Stimulated activated CD4-positive, alpha-beta T cell treated with anti-CD3 and anti-CD28 coated beads, Interleukin-12 subunit alpha, Interleukin-12 subunit beta, amount 100 ng/mL, for 4 hours (primary cell): ENCODE measurements at places on chromosomes 3 and 15.

- no peak for DNase-seq
Observed at GRCh38 chr15:73910522-73911303, 15.5 kb upstream of the LOXL1 start.

GRCh38 chr15:64892847-64893403 is 18.8 kb upstream of the ANKDD1A start:
- DNase-seq: peak; percentile 28

DNA sequence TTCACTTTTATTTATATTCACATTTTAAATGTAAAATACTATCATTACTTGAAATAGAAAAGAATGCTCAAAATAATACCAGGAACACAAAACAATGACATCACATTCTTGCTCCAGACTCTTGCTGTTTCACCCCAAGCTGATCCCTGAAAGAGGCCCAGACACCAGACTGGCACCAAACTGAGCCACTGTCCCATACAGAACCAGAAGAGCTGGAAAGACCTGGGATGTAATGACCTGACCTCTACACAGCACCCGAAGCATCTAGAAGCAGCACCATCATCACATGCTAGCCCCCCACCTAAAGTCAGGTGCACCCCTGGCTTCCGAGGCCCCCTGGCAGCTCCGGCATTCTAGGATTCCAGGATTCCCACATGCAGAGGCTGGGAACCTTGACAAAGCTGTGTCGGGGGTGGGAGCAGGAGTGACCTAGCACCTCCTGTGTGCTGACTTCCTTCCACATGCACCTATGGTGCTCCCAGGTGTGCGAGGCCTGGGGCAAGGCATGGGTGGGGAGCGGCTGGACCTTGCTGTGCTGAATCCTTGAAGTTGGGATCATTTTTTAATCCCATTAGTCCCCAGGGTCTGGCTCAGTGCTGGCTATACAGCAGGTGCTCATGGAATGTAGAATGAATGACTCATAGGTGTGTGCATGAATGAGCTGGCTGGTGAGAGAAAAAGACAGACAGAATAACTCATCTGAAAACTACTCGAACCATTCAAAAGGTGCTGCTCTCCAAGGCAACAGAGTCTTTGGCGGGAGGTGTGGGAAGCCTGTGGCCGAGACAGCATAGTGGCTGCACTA is 144.7 kb upstream of the IQSEC1 start:
- no peak for DNase-seq

DNA sequence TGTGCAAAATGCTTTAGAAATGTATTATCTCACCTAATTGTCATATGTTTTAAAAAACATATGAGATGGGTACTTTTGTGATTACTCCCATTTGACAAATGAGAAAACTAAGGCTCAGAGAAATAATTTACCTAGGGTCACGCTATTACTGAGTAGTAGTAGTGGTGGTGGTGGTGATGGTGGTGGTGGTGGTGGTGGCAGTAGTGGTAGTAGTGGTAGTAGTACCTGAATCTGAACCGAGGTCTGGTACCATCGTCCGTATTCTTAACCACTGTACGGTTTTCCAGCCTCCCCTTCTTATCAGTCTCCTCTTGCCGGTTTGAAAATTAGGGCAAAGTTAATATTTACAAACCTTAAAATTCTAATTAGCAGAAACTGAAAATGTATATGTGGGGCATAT is 102.4 kb downstream of the KLHL25 start:
- DNase-seq: no peak

DNA sequence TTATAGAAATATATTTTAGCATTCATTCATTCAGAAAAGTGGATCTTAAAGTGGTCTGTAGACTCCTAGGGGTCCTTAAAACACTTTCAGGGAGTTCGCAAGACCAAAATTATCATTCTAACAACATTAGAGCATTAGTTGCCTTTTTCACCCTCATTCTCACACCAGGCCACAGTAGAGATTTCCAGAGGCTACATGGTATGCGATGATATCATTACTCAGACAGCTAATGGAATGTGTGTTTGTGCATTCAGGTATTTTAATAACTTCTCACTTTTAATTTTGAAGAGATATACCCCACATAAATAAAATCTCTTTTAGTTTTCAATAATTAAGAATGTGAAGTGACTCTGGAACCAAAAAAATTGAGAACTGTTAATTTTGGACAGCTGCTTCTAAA is 206.9 kb downstream of the NSUN3 start:
- no peak for DNase-seq

- no peak for DNase-seq
Observed at GRCh38 chr3:198043119-198043518, 83.1 kb downstream of the LMLN start.

- no peak for DNase-seq
Observed at GRCh38 chr3:79521221-79521848, 246.5 kb downstream of the ROBO1 start.

DNA sequence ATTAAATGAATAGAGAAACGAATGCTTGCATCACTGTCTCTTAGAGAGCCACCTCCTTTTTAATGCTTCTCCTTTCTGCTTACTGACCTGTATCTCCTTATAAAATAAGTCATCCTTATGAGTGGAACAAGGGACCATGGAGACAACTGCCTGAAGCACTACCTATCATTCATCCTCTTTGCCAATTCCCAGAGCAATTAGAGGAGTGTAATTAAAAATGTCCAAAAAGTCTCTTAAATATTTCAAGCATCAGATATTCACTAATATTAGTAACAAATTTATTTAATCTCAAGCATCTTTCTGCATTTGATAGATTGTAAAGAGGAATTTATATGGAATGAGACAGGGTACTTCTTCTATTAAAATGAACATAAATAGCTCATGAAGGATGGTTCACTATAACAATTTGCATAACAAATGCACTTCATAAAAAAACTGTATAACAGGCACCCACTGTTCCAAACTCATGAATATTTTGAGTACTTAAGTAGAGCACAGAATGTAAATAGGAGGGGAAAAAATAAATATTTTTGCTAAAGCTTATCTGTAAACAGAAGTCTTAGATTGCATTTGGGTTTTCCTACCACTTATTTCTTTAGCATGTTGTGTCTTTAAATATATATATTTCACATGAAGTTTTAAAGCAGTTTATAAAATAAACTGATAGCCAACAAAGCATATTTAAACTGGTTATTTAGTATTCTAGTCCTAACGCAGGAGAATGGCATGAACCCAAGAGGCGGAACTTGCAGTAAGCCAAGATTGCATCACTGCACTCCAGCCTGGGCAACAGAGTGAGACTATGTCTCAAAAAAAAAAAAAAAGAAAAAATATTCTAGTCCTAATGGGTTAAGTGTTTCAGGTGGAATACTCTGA is 269.3 kb downstream of the TBL1XR1 start:
- no peak for DNase-seq

DNA sequence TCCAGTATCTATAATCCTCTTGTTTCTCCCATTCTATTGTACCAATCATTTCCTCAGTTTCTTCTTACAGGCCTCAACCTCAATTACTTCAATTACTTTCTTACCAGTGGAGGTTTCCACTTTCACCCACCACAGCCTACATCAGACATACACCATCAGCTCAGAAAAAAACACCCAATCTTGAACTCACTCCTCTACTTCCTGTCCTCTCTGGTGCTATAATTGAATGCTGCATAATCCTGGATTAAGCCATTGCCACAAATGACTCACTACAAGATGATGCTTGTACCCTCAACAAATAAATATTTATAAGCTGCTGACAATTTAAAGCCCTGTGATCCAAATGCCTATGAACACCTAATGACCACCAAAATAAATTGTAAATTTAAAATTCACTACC is 18.5 kb downstream of the RYK start:
- no peak for DNase-seq

GRCh38 chr3:14363991-14364390 is 38.4 kb upstream of the SLC6A6 start:
- no peak for DNase-seq

DNA sequence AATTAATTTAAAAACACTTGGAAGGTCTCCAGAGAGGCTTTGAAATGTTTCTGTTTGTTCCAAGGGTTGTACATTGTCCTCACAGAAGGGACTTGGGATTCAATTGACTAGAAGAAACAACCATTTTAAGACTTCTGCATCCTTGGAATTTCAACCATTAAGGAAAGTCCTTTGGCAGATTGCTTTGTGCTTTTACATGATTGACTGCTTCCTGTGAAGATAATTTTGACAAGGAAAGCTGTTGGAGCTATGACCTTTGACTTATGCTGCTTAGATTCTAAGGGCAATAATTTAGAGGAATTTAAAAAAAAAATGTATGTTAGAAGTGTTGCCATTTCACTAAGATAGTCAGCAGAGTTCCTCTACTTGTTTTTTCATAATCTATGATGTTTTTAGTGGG is 483.9 kb upstream of the TBL1XR1 start:
- DNase-seq: no peak

DNA sequence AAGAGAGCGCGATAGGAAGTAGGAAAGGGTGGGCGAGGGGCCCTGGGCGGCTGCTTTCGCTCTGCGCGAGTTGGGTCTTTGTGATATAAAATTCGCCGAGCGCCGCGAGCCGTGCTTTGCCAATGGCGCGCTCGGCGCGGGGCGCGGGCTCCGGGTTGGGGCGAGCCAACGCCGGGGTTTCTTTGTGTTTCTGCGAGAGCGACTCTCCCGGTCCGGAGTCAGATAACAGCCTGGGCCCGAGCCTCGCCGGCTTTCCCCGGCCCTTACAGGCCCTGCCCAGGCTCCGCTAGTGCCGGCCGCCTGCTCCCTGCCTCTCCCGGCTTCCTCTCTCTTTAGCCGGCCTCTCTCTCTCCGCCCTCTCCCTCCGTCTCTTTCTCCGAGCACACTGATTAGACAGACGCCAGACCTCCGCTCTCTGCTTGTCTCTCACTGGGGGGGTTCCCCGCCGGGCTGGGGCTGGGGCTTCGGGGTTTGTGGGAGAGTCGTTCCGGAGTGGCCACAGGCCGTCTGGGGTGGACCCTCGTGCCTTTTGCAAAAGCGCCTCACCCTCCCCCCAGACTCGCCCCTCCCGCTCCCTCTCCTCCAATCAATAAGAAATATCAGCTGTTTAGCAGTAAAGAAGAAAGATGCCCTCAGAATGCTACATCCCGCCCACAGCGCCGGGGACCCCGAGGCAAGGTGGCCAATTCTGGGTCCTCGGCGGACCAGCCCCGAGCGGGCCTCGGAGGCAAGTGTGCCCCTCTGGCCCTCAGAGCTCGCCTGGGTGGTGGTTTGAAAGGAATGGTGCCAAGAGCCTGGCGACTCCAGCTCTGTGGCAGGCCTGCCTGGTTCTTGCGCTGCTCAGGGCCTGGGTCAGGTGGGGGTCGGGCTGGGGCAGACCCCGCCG is 2.9 kb downstream of the NR2F2 start:
- no peak for DNase-seq

DNA sequence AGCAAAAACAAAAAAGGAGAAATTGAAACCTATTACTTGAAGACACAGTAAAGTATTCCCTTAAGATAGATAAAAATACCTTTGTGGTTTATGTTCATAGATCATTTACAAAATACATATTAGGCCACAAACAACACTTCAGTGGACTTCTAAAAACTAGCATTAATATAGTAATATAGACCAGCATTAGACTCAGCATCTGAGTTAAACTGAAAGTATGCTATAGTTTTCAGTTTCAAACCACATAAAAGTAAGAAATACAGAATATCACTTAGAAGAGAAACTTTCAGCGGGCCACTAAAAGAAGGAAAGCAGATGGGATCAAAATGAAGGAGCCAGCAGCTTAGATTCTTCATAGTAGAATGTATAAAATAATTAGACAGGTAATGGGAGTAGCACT is 86.6 kb downstream of the MSL2 start:
- no peak for DNase-seq

DNA sequence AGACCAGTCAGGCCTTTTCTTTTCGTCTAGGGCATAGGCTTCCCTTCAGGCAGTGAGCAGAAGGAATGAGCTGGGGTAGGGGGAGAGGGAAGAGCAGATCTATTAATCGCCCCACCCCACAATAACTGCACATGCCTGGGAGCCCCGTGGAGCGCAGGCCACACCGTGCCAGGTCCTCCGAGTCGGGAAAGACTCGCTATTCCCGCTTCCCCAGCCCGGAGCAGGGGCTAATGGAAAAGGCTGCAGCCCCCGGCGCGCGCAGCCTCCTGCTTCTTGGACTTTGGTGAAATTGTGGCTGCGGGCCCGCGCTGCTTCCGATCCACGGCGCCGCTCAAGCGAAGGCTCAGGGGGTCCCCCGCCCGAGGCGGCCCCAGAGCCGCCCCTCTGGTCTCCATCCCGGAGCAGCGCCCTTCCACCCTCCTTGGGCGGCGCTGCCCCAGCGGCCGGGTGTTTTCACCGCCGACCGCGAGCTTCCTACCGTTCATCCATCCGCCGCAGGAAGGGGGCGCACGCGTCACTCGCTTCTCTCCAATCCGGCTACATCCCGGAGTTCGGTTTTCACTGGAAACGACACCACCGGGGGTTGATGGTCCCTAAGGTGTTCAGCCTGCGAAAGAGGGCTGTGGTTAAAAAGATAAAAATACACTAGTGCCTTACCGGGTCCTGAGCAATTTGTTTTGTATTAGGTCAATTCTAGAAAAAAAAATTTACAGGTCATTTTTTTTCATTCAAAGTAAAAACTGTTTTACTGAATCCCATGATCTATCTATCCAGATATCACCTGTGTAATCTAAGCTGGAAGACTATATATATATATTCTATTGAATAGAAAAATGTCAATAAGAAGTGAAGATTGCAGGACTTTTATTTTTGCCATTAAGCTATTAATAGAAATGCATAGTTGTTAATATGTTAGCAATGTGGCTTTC is 4.4 kb upstream of the SYNM start:
- peak; percentile 52 for DNase-seq

- DNase-seq: no peak
Observed at GRCh38 chr3:426072-426471, 229.5 kb downstream of the CHL1 start.

- no peak for DNase-seq
Observed at GRCh38 chr3:133866141-133866540, 29.5 kb downstream of the RAB6B start.

DNA sequence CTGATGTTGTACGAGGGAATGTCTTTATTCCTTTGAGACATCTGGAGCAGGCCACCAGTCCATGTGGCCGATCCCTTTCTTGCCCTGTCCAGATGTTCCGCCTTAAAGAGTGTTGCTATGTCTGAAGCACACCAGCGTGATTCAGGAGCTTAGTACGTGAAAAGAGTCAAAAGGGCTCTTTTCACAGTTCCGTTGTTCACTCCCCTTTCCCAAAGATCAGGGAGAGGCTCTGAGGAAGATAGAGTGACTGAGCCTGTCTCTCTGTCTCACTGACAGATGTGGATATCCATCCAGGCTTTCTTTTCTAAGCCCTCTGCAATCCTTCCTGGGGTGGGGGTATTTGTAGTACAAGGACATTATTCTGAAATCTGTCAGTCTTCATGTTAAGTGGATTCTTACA is 262.5 kb upstream of the LRTM1 start:
- DNase-seq: no peak

- DNase-seq: no peak
Observed at GRCh38 chr3:136042608-136043221, 77.2 kb downstream of the PPP2R3A start.

- no peak for DNase-seq
Observed at GRCh38 chr15:79765081-79765480, 131.7 kb downstream of the MTHFS start.

DNA sequence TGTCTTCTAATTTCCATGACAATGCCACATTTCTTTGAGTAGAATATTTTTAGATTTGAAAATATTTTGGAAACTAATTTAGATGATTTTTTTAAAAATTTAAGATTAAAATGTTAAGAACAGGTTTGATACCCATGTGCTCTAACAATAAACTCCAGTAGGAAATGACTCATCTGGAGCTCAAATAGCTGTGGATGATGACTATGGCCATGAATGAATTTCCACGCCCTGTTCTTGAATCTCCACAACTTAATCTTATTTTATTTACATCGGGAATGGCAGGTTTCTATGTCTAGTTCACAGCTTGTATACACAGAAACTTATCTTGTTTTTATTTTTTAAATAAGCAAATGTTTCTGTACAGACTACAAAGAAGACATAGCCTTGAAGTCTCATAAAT is 726.8 kb downstream of the NAALADL2 start:
- DNase-seq: no peak
